HAP-1 (cell line): ENCODE measurements at places on chromosomes 6 and 20.

- DNase-seq = peak; percentile 4
These were observed 16.9 kb downstream of the RAB44 start for GRCh38 chr6:36714511-36714910.

- DNase-seq = no peak
These were observed 141.3 kb upstream of the MYLIP start for GRCh38 chr6:15987569-15987968.

- peak; percentile 19 for DNase-seq
These were observed 24.9 kb upstream of the IER3 start for GRCh38 chr6:30769088-30769852.

DNA sequence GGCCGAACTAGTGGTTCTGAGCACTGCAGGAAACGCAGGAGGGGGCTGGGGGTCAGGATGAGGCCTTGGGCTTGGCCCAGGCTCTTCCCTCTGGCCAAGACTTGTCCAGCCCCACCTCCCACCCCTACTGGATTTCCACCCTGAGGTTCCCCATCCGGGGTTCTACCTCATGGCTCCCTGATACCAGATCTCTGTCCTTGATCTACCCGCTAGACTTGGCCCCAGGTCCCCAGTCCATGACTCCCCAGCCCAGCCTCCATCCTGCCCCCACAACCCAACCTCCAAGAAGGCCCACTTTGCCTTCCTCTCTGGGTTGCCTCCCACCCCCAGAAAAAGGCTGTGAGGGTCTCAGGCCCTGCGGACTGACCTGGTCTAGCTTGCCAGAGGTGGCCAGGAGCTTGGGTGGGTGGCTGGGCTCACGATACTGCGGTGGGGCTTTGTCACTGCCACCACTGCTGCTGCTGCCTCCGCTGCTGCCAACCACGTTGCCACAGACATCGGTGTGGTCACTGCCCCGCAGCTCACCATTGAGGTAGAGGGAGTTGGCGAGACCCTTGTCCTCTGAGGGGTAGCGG is 6.8 kb upstream of the FASTKD5 start:
- no peak for DNase-seq

DNA sequence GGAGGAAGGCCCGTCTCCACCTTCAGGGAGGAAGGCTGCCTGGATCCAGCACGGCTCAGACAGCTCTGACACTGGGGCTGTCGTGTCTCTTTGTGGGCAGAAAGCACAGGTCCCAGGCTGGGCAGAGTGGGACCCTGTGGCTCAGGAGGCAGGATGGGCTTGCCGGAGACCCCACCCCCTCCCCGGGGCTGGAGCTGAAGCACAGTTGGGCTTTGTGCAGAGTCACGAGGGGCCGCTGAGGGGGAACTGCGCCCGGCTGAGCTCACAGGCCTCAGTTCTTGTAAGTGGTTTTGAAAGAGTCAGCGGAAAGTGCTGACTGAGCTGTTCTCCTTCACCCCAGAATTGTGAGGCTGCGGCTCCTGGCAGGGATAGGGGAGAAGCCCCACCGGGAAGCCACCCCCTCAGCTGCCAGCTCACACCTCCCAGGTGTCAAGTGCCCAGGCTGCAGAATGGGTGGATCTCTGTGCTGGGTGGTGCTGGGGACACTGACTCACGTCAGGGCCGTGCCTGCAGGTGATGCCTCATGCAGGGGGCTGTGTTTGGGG is 145.5 kb upstream of the RNF24 start:
- DNase-seq = no peak

DNA sequence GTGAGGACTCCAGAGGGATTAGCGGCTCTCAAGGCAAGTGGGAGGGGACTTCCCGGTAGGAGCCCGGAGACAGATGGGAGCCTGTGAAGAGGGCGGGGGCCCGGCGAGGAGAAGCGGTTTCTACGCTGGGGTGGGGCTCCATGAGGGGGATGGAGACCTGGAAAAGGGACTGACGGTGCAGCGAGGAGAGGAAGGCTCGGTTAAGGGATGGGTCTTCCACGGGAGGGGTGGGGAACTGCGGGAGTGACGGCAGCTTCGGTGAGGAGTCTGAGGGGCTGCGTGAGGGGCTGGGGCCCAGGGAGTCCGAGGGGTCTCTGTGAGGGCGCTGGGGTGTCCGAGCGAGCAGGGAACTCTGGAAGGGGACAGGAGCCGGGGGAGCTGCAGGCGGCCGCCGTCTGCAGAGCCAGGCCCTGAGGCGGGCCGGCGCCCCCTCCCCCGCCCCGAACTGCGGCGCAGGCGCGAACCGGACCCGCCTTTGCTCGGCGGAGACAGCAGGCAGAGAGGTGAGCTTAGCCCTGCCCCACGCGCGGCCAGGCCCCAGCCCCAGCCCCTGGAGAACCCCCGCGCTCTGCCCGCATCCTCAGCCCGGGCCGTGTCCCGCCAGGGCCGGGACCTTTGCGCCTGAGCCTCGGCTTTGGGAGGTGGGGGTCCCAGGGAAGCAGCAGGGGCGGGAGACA is at the start of gene NRSN2:
NRSN2 (plus strand) TSS at position 472 of the 677 bp plus-strand sequence. CDS start 2,533 bp downstream, outside the sequence.
- peak; percentile 89 for DNase-seq
